ENCODE measurements at places on chromosomes 2 and 18.

DNA sequence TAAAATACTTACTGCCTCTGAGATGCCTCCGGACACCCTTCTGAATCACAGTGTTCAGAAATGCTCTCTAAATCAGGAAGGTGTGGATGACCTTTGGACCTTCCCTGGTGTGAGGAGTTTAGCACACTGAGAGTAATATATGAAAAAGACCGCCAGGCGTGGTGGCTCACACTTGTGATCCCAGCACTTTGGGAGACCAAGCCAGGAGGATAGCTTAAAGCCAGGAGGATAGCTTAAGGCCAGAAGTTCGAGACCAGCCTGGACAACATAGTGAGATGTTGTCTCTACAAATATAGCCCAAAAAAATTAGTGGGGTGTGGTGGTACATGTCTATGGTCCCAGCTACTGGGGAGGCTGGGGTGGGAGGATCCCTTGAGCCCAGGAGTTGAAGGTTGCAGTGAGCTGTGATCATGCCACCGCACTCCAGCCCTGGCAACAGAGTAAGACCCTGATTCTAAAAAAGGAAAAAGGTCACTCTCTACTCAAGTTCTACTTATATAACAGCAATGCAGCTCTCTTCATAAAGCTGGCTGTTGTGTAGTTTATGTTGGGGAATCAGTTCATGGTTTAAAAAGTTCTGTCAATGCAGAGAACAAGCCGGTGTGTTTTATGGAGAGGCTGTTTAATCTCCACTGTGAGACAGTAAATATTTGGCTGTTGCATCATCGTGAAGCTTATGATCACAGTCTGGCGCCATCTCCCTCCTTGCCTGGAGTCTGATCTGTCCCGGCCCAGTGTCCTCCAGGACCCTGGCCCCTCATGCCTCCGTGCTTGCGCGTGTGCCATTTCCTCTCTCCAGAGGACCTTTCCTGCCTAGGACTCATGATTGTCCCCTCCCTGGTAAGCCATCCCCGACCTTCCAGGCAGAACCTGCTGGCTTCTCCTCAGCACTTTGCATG lies 184.5 kb downstream of the FAM210A start:
- no peak for DNase-seq

DNA sequence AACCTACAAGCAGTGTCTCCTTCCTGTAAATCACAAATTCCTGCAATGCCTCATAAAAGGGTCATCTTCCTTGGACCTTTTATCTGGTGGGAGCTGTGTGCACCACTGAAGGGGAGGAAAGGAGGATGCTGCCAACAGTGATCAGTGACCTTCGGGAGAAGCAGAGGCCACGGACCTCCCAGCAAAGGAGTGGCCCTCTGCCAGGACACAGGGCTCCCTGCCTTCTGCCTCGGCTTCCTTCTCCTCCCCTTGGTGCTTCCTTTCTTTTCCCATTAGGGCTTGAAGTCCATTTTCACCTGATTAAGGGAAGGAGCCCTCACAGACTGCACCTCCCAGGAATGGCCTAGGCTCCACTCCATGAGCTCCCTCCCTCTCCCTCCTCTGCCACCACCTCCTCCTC lies 85.3 kb upstream of the ITGA6 start:
- no peak for DNase-seq

GRCh38 chr2:174605687-174606086 lies 8.1 kb upstream of the WIPF1 start:
- peak; percentile 6 for DNase-seq

DNA sequence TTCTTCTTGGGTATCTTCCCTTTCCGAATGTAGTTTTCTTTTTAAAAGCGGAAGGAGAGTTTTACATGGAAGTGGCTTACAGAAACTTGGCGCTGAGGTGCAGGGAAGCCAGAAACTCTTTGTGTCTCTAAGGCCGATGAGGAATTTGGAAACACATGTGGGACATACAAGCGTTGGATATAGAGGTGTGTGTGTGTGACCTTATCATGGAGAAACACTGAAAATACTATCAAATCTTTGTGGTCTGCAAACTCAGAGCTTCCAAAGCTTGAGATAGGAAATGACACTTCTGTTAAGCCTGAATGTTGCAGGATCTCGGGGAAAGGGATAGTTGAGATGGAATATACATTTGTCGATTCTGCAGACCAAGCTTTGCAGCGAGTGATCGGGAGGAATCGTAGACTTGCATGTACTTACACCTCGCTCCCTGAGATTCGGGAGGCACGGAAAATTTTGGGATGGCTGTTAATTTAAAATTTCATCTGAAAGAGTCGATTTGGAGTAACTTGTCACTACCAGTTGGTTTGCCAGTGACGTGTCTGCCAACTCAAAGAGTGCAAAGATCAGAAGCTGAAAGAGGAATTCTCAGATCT lies 1.0 kb downstream of the NAB1 start:
- no peak for DNase-seq

GRCh38 chr2:24228470-24228869 lies 53.6 kb downstream of the FAM228A start:
- no peak for DNase-seq

DNA sequence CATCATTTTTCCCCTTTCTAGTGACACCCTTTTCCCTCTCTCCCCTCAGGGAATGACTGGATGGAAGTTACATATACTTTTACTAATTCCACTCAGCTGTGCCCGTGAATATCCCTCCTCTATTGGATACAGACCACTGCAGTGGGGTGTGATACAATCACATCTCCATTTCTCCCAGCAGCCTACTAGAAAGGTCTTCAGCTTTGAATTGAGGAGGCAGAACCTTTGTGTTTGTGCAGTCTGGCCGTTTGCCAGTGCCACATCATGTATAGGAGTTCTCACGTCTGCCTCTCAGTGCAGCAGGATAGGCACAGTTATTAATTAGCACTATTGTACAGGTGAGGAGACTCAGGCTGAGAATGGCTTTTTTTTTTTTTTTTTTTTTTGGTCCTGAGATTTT lies 16.4 kb downstream of the TNFRSF11A start:
- no peak for DNase-seq

GRCh38 chr2:216881411-216881810 lies 21.5 kb upstream of the TNP1 start:
- no peak for DNase-seq

GRCh38 chr2:222088561-222088960 lies 210.2 kb downstream of the PAX3 start:
- DNase-seq = no peak

GRCh38 chr18:64403784-64404503 lies 255.1 kb upstream of the LINC00305 start:
- no peak for DNase-seq

DNA sequence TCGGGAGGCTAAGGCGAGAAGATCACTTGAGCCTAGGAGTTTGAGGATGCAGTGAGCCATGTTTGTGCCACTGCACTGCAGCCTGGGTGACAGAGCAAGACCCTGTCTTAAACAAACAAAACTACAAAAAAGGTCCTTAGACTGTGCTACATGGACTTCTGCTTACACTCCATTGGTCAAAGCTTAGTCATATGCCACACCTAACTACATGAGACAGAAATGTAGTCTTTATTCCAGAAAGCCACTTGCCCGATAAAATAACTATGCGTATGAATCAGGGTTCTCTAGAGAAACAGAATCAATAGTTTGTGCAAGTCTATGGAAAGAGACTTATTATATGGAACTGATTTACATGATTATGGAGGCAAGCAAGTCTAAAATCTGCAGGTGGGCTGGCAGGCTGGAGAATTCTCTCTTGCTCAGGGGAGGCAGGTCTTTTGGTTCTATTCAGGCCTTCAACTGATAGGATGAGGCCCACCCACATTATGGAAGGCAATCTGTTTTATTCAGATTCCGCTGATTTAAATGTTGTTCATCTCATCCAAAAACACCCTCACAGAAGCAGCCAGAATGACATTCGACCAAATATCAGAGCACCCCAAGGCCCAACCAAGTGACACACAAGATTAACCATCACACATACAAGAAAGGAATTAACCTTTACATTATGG lies 114.4 kb upstream of the SIX2 start:
- no peak for DNase-seq

DNA sequence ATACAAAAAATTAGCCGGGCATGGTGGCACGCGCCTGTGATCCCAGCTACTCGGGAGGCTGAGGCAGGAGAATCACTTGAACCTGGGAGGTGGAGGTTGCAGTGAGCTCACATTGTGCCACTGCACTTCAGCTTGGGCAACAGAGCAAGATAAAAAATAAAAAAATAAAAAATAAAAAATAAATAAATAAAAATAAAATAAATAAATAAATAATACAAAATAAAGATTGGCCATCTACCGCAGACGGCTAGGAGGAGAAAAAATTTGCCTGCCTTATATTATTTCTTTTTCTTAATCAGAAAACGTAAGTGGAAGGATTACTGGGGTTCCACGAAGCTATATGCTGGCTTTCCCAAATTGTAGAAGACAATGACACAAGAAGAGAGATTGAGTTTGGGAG lies 229.7 kb downstream of the EPHA4 start:
- no peak for DNase-seq

DNA sequence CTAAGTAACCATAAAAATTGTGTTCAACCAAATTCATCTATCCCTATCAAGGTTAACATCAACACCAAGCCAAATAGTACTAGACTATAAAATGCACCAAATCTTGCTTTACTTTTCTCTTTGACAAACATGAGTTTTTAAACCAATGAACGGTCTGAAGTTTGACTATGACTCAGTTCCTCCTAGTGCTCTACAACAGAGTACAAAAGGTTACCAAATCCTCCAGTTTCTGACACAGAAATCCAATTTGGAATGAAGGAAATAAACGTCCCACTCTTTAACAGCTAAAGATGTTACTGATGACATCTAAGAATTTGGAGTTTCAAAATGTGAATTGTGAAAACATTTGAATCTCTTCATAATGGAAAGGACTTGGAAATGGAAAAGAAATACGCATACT lies 11.8 kb upstream of the ACVR1 start:
- no peak for DNase-seq

GRCh38 chr2:175847128-175847527 lies 154.9 kb downstream of the LNPK start:
- DNase-seq = no peak

- no peak for DNase-seq
These were observed 60.2 kb upstream of the CTNNA2 start for GRCh38 chr2:79452651-79453050.

- no peak for DNase-seq
These were observed 862.9 kb upstream of the ACVR2A start for GRCh38 chr2:146981921-146982320.

DNA sequence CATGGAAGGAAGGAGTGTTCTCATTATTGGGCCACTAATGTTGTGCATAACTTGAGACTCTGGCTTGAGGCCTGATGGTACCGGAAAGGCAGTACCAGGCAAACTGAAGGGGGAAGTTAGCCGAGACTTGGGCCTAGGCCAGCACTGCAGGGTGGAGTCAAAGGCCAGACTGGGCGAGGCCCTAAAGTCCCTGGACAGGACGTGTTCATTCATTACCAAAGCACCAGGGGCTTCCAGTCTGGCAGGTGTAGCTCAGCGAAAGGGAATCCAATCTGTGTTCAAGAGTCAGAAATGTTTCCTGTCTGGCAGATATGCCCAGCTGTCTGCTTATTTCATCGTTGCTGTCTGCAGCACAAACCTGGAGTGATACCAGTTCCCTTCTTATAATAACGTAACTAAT lies 4.7 kb upstream of the ITSN2 start:
- no peak for DNase-seq

- DNase-seq = no peak
These were observed 134.1 kb upstream of the MC4R start for GRCh38 chr18:60506682-60507081.

DNA sequence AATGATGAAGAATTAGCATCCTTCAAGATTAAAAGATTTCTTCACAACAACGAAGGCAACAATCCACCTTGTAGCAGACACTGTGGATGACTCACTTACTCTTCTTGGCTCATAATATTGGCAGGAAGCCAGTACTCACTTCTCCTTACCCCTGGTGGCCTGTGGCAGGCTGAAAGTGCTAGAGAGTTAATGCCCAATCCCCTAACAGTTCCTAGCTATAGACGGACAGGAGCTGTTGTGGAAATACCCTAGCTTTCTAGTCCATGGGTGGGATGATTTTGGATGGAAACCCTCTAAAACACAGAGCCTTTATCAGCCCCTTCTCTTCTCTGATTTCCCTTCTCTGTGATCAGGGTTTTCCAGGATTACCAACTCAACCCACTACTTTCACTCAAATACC lies 128.6 kb upstream of the NYAP2 start:
- DNase-seq = peak; percentile 75

DNA sequence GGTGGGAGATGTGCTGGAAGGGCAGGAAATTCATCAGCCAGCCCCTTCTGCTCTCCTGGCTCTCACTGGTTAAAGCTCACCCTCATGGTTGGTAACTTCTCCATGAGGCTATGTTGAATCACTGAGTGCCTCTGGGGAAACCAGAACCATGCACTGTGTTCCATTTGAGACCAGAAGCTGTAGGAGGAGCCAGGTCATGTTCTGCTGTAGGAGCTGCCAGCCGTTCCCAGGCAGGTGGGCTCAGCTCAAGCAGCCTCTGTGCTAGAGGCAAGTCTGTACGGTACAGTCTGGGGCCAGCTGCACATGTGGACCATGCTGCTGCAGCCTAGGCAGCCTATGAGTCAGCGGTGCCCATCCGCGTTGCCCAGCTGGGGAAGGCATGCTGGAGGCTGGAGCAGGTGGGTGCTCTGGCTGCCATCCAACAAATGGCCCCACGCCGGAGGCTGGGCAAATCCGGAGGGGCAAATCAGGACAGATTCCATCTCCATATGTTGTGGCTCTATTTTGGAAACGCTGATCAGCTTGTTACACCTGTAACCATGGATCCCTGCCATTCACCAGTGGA lies 22.0 kb upstream of the KCNF1 start:
- no peak for DNase-seq
